ENCODE measurements at places on chromosomes 16 and 17.

DNA sequence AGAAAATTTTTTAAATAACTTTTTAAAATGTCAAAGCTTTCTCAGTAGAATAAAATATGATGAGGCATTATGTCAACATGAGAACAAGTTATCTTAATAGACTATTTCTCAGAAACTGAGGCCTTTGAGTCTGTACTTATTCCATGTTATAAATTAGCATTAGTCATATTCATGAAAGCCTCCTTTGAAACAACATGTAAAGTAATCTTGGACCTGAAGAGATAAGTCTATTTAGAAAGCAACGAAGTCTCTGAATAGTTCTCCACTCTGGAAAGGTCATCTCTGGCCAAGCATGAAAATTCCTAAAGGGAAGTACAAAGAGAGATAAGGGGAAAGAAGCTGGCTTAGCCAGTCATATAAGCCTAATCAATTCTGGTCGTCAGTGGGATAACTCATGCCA is 150.8 kb downstream of the CYB561 start:
- DNase-seq = no peak

DNA sequence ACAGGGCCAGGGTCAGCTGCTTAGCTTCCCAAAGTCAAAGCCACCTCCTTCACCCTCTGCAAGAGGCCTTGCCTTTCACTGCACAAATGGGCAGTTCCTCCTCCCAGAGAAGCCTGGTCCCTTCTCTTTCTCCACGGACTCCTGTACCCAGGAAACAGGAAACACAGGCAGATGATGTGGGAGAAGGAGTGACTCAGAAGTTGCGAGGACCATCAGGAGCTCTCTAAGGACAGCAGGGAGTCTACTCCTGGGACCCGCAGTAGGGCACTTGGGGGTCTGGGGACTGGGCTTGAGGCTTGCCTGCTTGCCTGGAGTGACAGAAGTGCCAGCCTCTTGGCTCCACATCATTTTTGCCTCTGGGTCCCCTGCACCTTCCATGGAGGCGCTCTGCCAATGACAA is 47.4 kb upstream of the KSR1 start:
- DNase-seq = no peak

DNA sequence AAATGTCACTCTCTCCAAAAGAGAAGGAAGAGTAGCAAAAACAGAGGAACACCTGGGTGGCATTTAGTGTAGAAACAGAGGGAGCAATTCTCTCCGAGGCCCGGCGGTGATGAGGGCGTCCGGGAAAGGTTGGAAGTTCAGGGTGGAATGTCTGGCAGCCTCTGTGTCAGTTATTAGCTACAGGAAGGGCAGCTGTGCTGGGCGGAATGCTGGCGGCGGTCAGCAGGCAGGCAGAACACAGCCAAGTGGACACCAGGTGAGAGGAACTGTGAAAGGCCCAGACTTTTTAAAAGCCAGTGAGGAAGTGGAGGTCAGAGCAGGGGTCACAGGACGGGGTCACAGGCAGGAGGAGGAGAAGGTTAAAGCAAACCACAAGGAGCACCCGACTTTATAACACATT is 238.1 kb downstream of the NTN1 start:
- no peak for DNase-seq

- DNase-seq = no peak
Observed at GRCh38 chr16:66925322-66925840, at the start of gene RRAD. TSS of gene RRAD (minus strand) at chr16:66925535. CDS start at chr16:66925179, 356 bp downstream.

GRCh38 chr16:85639529-85640253 is 26.6 kb downstream of the GSE1 start:
- no peak for DNase-seq

- DNase-seq = peak; percentile 85
Observed at GRCh38 chr17:78132084-78132676, 1.6 kb downstream of the TMC8 start.

GRCh38 chr17:14886200-14886739 is 378.9 kb downstream of the PMP22 start:
- DNase-seq = no peak

GRCh38 chr17:75959051-75959838 is 18.4 kb upstream of the FBF1 start:
- no peak for DNase-seq

- DNase-seq = peak; percentile 54
Observed at GRCh38 chr16:57091975-57092785, at the start of gene CPNE2. TSS of gene CPNE2 (plus strand) at chr16:57092583. CDS start at chr16:57110743, 18,160 bp downstream.

DNA sequence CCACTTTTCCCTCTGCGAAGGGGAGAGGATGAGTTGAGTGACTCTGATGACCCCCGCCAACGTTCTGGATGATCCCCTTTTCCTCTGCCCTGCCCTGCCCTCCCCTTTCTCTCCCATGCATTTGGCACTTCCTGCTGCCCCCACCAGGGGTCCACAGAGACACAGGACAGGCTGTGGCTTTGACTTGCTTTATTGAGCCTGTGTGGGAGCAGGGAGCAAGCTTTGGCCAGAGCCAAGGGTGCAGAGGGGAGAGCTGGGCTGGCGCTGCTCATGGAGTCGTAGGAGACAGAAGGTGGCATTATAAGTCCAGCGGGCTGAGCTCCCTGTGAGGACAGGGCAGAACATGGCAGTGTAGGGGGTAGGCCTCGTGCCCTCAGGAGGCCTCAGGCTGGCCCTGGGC is 1.6 kb downstream of the PPY start:
- no peak for DNase-seq

- DNase-seq = no peak
Observed at GRCh38 chr16:17155485-17155884, 315.3 kb downstream of the XYLT1 start.

GRCh38 chr16:2532494-2533141 is 1.4 kb upstream of the CEMP1 start:
- DNase-seq = peak; percentile 53

- peak; percentile 48 for DNase-seq
Observed at GRCh38 chr16:58034774-58035173, 9.2 kb downstream of the MMP15 start.

DNA sequence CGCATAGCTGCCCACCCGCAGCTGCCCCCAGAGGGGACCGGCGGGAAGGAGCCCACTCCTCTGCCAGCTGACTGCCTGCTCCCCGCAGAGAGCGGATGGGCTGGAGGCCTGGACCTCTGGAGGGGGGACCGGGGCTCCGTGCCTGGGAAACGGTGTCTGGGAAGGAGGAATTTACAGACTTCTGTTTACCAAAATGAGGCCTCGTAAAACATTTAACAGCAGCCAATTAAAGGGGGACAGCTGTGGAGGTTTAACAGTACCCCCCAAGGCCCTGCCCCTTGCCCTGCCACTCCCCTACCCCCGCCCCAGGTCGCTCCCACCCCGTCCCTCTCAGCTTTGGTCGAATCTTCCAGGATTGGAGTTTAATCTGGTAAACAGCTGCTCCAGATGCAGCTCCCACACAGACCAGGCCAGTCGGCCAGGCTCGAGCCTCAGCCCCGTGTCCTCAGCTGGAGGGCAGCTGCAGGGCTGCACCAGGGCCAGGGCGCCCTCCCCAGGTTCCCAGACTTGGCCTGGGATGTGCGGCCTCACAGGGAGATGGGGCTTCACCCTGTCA is 41.1 kb downstream of the BAHCC1 start:
- no peak for DNase-seq

DNA sequence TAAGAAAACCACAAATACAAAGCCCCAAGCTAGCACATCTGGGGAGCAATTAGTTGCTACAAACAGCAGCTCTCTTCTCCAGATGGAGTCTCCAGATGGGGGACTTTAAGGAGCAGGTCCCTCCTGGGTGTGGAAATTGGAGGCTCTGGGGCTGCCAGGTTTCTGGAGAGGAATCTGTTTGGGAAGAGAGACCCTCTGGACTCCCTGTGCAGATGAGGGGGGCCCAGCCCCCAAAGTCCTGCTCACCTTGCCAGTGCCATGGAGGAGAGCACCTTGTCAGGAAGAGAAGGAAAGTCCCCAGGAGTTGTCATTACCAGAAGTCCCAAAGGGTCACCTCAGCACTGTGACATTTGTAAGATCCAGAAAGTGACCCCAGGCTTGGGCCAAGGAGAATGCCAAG is 14.8 kb downstream of the TEKT5 start:
- no peak for DNase-seq

GRCh38 chr17:72199256-72199655 is 78.4 kb downstream of the SOX9 start:
- no peak for DNase-seq

DNA sequence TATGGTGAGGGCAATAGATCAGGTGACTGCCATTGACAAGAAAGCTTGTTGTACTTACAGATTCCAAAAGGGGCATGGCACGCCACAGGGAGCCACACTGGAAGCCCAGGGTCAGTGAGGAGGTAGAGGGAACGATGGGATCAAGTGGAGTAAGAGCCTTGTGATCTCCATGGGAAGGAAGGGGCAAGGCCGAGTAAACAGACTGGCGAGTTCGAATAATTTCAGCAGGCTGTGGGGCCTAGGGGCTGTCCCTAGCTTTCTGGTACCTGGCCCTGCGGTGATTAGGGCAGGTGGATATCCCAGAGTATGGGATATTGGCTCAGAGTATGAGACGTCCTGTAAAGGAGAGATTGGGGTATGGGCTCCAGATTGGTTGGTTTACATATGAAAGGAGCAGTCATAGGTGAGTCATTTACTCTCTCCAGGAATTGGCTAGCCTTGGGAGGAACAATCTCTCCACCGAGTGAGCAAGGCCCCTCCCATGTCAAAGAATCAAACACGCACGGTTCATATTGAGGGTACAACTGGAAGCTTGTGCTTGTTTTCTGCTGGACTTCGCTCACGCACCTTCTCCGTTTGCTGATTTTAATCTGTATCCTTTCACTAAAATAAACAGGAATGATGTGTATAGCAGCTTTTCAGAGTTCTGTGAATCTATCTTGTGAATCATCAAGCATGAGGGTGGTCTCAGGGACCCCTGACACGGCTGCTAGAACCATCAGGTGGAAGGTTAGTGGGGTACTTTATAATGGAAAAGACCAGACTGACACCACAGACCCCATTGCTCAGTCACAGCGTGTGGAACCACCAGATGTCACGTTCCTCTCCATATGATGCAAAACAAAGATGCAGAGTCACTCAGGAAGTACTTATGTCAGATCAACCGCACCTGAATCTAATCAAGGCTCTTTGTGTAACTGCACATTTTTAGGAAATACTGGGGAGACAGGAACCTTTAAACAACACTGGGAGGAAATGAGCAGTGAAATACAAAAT is 27.9 kb downstream of the GABARAPL2 start:
- no peak for DNase-seq

DNA sequence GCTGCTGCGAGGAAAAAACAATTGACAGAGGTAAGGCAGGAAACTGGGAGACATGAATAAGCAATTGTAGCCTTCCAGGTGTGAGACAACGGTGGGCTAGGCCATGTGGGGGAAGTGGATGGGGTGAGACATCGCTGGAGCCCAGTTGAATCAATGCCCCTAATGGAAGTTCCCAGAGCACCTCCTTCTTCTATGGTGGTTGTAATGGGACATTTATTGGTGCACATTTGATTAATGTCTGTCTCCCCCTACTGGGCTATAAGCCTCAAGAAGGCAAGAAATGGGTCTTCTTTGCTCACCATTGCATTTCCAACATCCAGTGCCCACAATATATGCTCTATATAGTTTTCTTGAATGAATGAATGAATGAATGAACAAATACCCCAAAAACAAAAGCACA is 22.7 kb upstream of the CD300E start:
- DNase-seq = no peak

GRCh38 chr16:80063031-80063712 is 462.6 kb upstream of the MAF start:
- DNase-seq = no peak

DNA sequence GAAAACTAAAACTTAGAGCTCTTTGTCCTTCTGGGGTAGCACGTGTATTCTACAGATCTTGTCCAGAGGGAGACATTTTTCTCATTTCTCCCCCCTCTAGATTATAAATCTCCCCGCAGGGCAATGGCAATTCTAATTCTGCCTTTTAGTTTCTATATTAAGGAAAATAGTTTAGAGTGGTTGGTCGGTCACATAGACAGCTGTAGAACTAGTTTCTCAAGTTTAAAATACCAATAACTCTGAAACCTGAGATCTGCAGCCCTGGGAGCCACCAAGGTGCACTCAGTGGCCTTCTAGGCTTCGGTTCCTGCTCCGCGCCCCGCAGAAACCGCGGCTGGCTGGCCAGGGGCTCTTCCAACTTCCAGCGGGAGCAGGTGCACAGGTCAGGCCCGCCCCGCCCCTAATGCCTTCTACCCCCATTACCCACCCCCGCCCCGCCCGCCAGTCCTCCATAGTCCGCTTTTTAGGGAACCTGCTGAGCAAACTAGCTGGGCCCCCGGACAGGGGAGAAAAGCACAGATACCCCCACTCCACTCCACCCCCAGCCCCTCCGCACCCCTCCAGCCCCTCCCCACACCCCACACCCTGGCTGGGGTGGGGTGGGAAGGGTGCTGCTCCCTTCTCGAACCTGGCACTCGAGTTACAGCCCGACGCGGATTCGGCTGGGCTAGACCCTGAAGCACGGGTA is 431 bp downstream of the SLFN11 start:
- DNase-seq = peak; percentile 69

- DNase-seq = peak; percentile 48
Observed at GRCh38 chr16:67562918-67563707, 787 bp downstream of the CTCF start.

DNA sequence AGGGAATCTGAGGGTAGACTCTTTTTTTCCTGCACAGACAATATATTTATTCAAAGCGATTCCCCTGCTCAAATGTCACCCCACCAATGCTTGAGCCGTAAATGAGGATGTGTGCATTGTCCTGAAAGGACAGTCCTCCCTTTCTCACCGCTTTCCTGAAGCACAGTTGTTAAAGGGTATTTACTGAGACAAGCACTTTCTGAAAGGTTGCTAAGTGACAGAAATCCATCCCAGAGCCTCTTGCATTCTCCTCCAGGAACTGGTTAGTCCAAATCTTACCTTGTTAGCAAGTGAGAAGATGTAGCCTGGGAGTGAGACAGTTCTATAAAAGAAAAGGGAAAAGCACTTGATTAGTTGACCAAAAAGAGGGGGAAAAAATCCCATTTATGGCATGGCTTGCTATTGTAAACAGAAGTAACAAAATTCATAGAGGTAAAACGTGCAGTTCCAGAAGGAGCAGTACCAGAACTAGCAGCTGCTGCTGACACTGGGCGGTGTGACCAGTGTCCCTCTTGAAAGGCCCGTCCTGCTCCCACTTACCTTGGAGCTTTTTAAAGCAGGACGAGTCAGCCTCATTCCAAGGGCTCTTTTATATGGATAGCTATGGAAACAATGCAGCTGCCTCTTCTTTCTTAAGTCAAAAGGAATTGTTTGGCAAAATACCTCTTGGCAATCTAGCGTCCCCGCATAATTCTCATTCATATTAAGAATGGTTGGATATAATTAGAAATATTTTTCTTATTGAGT is at the start of gene MYH2:
Gene MYH2 (minus strand): TSS at position 563 of the 747 bp plus-strand sequence. CDS start 1,738 bp downstream, outside the sequence.
- no peak for DNase-seq

DNA sequence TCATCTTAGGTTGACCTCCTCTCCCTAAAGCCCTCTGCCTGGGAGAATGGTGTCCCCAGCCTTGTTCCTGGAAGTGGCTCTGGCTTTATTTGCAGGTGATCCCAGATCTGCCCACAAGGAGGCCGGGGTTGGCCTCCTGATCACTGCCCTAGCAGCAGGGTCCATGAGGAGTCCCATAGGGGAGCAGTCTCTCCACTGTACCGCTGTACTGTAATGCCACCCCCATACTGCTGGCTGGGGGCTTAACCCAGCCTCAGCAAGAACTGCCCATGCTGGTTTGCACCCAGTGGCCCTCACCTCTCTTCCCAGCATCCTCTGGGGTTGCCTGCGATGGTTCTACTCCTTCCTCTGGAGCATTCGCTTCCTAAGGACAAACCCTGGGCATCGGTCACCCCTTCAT is 39.1 kb downstream of the PSME3IP1 start:
- peak; percentile 28 for DNase-seq

- no peak for DNase-seq
Observed at GRCh38 chr16:20612551-20613480, 36.6 kb upstream of the ACSM2B start.

- DNase-seq = no peak
Observed at GRCh38 chr16:8120001-8120400, 470.3 kb downstream of the TMEM114 start.

Measured in germinal center (tissue), 1 donor.